ENCODE measurements at places on chromosomes 6 and 20.

- DNase-seq: no peak
Measured at GRCh38 chr6:143451531-143451930, 926 bp downstream of the PEX3 start.

- DNase-seq: no peak
Measured at GRCh38 chr6:14270925-14271788, 153.6 kb downstream of the CD83 start.

- DNase-seq: no peak
Measured at GRCh38 chr20:46951405-46951804, 56.8 kb downstream of the EYA2 start.

GRCh38 chr20:10940941-10941340, 267.1 kb upstream of the JAG1 start:
- no peak for DNase-seq

- DNase-seq: no peak
Measured at GRCh38 chr6:40791004-40791403, 203.8 kb upstream of the LRFN2 start.

GRCh38 chr6:8983202-8983688, 547.9 kb upstream of the SLC35B3 start:
- DNase-seq: peak; percentile 11

DNA sequence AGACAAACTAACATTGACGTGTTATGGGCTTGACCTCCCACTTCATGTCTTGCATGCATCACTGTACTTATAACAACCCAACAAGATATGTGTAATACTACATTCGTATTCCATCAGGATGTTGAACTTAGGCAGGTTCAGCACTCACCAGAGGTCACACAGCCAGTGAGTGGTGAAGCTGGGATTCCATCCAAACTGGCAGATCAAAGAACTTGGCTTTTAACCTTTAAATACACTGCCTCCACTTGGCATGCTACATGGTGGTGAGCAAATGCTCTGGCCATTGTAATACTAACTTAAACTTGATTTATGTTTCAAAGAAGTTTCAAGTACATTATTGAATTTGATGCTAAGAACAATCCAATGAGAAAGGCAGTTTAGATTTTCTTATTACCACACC, 10.7 kb upstream of the HDDC2 start:
- DNase-seq: no peak

DNA sequence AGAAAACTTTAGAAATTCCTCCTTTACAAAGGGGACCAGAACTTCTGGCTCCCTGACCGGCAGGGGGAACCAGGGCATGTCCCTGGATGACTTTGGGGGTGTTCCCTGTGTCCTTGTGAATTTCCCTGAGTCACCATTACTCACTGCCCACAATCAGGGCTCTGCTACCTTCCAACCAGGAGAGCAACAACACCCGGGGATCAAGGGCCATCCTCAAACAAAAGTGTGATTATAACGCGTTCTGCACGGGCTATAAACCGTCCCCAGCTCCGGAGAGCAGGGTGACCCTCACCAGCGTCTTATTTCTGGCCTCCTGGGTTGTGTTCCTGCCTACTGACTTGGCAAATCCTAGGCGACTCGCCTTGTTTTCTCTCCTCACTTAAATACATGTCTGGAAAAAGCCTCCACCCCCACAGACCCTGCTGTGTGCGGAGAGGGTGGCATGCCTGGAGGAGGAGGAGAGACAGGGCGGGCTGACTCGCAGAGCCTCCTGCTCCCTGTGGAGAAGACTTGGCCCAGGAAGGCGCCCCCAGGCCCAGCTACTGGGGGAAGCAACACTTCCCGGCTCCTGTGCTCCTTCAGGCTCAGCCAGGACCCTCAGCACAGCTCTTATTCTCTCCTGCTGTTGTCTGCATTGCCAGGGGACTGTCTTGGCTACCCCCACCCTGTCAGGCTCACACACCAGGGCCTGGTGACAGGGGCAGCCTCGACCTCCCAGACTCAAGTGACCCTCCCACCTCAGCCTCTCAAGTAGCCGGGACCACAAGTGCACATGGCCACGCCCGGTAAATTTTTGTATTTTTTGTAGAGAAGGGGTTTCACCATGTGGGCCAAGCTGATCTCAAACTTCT, 54.1 kb downstream of the FGD2 start:
- no peak for DNase-seq

- DNase-seq: no peak
Measured at GRCh38 chr6:46490425-46491200, 636 bp downstream of the RCAN2 start.

DNA sequence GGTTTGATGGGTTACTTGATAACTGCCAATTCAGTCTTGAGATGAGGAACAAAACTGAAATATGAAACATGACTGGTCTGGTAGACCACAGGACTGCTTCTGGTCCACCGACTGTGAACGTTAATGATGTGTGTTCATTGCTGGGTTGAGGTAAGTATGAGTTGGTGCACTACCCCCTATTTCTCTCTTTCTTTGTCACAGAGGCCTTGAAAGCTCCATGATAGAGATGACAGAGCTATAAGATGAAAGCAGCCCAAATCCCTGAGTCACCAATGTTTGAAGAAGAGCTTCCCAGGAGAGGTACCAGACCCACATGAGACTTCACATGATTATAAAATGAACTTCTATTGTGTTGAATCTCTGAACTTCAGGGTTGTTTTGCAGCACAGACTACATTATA, 555.5 kb downstream of the PTPRT start:
- no peak for DNase-seq

- DNase-seq: no peak
Measured at GRCh38 chr20:45322952-45323383, 14.9 kb upstream of the MATN4 start.

- no peak for DNase-seq
Measured at GRCh38 chr20:59042151-59042795, at the start of gene PRELID3B. Gene PRELID3B, minus strand, starts transcription at chr20:59042786. Its CDS starts 56 bp downstream, at chr20:59042730.
